Left cardiac atrium (tissue), 4 donors: ENCODE measurements at places on chromosomes 4 and X. TPM values are rescaled to one million over a fixed set of nuclear protein-coding genes. Genes with fewer than 3 reads are reported as not detected.

Gene QRFPR
- 0.32 TPM for total RNA-seq

Gene IQCM
- not detected for total RNA-seq

Gene PDLIM3
- 692 TPM for total RNA-seq

Gene CPLX1
- total RNA-seq = 9.4 TPM

Gene SCARB2
- total RNA-seq = 102 TPM

Gene TMEM164
- total RNA-seq = 31.8 TPM

Gene CNGA1
- 0.92 TPM for total RNA-seq

Gene ATP5ME
- total RNA-seq = 781 TPM

Gene MECP2
- 35.4 TPM for total RNA-seq

Gene CSAG3
- total RNA-seq = not detected

Gene SSX2
- not detected for total RNA-seq

Gene SLC38A5
- 5.0 TPM for total RNA-seq

Gene KCND1
- 0.99 TPM for total RNA-seq

Gene DCAF4L1
- 0.15 TPM for total RNA-seq

Gene GPRASP1
- total RNA-seq = 15.4 TPM

Gene TCP11X2
- total RNA-seq = not detected

Gene AMTN
- total RNA-seq = not detected

Gene SMIM31
- total RNA-seq = not detected

Gene LNX1
- 5.9 TPM for total RNA-seq

Gene PDLIM5
- total RNA-seq = 626 TPM

Gene VCX
- not detected for total RNA-seq

Gene MAP7D2
- 0.60 TPM for total RNA-seq
